ENCODE measurements at places on chromosomes 2 and 18.

GRCh38 chr2:36753706-36754221 is 57.3 kb downstream of the VIT start:
- DNase-seq = no peak

DNA sequence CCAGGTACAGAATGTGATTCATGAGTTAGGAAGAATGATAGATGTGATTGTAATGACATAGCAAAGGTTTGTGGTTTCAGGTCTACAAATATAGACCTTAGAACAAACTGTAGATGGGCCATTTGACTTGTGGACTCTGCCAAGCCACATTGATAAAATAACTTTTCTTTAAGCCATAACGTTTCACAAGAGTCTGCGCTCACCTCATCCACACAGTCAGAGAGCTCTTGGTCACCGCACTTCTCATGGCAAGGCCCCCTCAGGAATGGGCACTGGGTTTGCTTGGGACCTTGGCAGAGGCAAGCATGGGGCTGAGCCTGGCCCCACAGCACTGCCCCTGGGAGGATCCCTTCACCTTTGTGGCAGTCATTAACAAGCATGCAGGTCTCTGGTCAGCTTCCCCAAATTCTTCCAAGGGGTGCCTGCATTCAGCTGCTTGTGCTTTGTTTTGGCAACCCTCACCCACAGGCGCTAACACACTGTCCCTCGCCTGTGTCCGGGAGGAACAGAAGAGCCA is 14.0 kb downstream of the ARMC9 start:
- DNase-seq = no peak

- DNase-seq = no peak
Observed at GRCh38 chr2:166239548-166239947, 111.7 kb upstream of the SCN1A start.

DNA sequence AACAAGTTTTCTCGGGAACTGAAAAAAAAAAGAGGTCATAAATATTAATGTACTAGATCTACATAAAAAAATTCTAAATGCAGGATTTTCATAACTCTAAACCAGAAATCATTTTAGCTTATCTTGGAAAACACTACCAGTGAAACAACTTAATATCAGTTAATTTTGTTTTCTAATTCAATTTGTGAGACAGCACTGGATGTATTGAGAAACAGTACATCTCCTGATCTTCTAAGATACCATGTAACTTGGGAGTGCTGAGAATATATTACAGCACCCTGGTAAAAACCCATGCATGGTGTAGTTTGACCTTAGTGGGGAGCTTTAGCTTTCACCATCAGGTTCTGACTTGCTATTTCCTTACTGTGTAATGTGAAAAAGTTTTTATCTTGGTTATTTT is 129.6 kb downstream of the NRXN1 start:
- no peak for DNase-seq

GRCh38 chr2:167049659-167050058 is 161.4 kb downstream of the XIRP2 start:
- DNase-seq = no peak

- DNase-seq = no peak
Observed at GRCh38 chr2:100053087-100053885, 89.1 kb downstream of the AFF3 start.

DNA sequence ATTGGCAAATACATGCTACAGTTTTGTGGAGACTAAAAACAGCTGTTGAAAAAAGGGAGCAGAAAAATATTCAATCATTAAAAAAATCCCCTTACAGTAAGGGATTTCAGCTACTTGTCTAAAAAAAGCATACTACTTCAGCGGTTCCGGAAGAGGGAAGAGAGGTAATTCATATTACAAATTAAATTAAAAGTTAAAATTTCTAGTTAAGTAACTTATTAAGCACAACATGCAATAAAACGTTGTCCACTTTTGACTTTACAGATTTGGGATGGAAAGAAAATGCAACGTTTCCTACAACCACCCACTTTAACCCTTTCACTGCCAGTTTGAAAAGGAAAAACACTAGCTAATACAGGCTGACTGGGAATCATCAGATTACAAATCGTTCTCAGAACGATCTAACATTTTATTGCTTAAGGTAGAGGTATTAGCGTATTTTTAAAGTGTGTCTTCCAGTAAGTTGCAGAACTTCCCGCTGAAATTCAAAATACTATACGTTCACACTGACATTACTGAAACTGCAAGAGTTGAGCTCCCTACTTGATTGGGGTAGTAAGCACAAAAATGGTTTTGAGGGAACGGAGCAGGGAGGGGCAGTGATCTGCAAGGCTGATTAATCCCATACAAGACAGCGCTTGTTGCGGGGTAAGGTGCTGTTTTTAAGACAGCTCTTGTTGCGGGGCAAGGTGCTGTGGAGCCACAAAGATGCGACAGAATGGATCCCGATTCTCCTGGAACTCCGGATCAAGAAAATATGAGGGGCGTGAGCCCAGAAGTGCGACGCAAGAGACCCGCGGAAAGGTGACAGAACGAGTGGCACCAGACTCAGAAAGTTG is 743 bp downstream of the HADHA start:
- no peak for DNase-seq

DNA sequence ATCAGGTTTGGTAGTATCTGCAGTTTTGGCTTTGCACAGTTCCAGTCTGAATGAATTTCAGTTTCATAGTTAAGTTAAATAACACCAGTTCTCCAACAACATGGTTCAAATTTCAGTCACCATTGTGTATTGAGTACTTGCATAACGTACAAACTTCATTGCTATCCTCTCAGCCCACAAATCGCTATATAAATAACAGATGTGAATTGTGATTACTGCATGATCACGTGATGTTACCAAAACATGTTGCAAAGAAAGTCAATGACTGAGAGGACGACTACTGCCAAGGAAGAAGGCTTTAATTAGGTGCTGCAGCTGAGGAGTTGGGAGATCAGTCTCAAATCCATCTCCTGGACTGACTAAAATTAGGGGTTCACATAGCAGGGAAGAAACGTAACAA is 48.2 kb downstream of the COL4A4 start:
- peak; percentile 68 for DNase-seq

- no peak for DNase-seq
Observed at GRCh38 chr18:37499044-37499443, 66.6 kb downstream of the CELF4 start.

DNA sequence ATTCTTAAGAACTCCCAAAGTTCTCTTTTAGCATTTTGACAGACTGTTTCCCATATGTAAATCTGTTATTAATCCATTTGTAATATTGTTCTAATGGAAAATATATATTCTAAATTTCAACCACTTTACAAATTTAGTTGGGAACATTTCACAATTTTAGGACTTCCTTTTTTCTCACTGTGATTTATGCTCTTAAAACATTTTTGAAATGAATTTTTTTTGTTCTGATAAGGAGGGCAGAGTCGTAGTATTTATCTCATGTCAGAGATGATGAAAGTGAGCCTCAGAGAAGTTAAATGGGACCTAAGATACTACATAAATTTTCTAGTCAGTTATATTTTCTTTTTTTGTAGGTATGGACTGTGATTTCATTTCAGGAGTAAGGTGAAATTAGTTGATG is 26.6 kb downstream of the RASGRP3 start:
- no peak for DNase-seq

DNA sequence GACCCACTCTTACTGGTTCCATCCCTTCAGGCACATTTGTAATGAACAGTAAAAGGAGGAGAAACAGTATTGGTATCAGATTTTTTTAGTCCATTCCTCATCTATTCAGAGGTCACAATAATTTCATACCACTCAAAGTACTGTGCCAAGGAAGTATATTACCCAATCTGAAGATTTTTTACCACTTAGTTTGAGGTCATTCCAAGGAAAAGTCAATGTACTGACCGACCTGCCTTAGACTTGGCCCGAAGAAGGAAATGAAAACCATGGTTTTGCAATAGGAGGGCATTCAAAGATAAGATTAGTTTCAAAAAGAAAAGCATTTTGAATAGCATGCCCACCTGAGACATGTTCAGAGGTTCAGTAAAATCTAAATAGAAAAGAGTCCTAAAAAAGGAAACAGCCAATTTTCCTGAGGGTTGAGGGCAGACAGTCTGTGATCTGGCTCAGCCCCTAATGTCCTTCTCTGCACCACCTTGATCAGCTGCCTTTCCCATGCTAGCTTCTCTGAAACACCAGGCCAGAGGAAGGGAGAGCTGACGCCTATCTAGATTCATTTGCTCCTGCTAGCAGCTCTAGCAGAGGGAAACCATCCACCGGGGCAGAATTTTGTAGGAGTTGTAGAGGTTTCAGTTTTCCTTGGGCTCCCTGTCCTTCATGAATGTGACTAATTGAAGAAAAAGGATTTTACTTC is 107.3 kb upstream of the FZD5 start:
- no peak for DNase-seq

- no peak for DNase-seq
Observed at GRCh38 chr18:48645427-48646002, 106.7 kb downstream of the CTIF start.

GRCh38 chr18:59021500-59021899 is 118.2 kb upstream of the SEC11C start:
- DNase-seq = no peak

DNA sequence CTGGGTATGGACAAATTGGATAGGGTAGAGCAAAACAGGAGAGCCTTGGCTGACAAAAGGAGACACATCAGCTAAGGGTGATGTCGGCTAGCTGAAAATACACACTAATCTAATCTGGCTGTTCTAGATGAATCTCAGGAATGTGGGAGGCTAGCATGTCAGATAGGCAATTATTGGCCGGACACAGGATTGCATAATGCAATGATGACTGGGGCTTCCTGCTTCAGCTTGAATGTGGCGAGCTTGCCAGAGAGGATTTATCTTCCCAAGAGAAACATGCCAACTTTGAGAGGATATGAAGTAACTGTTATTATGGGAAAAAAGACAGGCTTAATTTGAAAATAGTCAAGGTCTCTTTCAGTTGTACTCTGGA is 102.4 kb downstream of the TRIB2 start:
- DNase-seq = peak; percentile 94

GRCh38 chr18:45741056-45741455 is 17.1 kb downstream of the SLC14A1 start:
- DNase-seq = no peak

All from AG09319 (cell line).